ENCODE measurements at places on chromosomes 3 and 15.

DNA sequence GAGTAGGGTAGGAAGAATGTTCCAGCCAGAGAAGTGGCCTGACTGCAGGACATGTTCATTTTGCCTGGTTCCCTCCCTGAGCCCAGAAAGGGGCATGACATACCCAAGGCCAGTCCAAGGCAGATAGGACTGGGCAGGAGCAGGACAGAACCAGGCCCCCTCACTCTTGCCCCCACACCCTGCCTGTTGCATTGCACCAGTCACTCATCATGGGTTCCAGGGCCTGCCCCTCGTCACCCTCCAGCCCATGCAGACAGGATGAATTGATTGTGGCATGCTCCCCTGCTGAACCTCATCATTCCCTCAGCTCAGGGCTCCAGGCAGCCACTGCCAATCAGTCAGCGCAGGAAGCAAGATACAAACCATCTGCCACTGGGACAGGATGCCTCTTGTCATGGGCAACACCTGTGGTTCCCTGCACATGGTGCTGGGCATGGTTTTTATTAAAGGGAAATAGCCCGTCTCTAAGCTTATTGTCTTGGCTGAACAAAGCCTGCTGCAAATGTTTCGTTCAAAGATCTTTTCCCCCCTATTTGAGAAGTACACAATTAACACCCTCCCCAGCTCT, 48.9 kb downstream of the RASGRF1 start:
- H3K4me3 ChIP-seq = no peak overlapping the region
- H3K4me1 ChIP-seq = no peaks in the 10 kb centered on the region
- DNase-seq = no peak
- H3K27me3 ChIP-seq = peaks cover 11% of the 10 kb centered on the region
- no peaks in the 10 kb centered on the region for H3K36me3 ChIP-seq

DNA sequence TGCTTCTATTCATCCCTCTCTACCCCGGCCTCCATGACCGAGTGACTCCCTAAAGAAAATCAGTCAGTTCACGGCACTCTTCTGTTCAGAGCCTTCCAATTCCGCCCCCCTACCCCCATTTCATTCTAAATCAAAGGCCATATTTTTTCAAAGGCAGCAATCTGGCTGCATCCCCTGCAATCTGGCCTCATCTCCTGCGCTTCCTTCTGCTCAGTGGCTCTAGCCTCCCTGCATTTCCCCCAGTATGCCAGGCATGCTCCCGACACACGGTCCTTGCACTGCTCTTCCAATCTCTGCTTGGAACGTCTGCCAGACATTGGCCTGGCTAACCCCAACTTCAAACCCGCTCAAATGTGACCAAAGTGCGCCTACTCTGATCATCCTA, 67.7 kb downstream of the EXOG start:
- H3K4me3 ChIP-seq = no peak overlapping the region
- H3K36me3 ChIP-seq = no peaks in the 10 kb centered on the region

DNA sequence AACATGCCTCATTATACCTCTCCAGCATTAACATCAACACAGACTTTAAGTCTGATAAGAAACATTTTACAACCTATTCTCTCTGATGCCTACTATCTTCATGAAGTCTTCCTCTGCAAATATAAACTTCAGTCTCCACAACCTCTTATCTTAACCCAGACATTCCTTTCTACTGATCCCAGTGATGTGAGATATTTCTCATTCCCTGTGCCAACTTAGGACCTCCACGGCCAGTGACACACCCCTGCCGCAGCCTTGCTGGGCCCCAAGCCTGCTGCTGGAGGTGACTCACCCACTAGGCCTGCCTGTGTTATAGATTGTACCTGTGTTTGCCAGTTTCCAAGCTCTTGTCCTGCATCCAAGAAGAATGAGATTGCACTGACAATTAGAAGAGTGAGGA, 734.5 kb upstream of the CADM2 start:
- no peaks in the 10 kb centered on the region for H3K27me3 ChIP-seq
- H3K4me1 ChIP-seq = no peaks in the 10 kb centered on the region
- no peak overlapping the region for H3K4me3 ChIP-seq
- no peak for DNase-seq

DNA sequence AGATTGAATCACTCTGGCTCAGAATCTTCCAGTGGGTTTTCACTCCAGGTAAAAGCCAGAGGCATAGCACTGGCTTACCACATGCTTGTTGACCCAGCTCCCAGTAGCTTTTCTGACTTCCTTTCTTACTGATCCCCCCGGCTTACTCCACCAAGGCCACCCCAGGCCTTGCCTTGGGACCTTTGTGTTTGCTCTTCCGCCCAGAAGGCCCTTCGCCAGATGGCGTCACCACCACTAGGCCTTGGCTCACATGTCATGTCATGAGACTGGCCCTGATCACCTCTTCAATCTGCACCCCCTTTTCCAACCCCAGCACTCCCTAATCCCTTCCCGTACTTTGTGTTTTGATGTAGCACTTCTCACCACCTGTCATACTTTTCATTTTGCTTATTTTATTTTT, 98.5 kb upstream of the UMPS start:
- no peaks in the 10 kb centered on the region for H3K27me3 ChIP-seq
- no peaks in the 10 kb centered on the region for H3K36me3 ChIP-seq
- no peak overlapping the region for H3K27ac ChIP-seq
- no peaks in the 10 kb centered on the region for H3K4me1 ChIP-seq
- no peak overlapping the region for H3K4me3 ChIP-seq
- DNase-seq = no peak

DNA sequence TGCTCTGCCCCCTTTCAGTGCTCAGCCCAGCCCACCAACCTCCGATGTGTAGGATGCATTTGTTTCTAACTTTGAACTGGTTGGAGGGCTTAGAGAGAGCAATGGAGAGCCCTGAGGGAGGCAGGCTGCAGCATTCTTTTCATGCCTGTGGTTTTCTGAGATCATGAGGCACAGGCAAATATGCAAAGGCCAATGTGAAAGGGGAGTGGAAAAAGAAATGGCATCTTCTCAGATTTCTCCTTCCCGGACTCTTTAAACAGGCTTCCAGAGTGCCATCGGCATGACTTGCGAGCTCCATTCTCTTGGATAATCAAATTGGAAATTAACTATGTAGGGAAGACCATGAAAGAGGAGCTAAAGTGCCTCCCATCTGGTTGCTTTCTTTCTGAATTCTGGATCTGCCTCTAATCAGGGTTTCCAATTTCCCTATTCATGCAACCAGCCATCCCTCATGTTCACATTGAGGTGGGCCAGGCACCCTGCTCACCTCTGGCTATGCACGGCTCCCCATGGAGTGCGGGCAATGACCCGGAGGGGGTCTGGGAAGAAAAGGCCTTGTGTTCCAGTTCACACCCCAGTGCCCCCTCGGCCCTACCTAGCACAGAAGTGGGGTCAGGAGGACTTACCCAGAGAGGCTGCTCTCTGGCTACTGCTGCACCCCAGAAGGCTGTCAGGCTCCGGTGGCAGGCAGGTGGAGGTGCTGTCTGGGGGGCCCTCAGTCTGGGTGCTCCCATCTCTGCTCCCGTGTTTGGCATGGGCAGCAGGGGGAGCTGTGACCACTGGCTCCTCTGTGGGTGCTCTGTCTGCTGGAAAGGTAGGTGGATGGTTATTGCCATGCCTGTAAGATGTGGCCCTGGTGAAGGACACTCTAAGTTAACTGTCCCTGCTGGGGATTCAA, 16.1 kb downstream of the AMOTL2 start:
- DNase-seq = peak; percentile 65
- H3K27ac ChIP-seq = peak overlapping the region; percentile 84
- H3K36me3 ChIP-seq = peaks cover 79% of the 10 kb centered on the region
- H3K4me3 ChIP-seq = no peak overlapping the region
